ENCODE measurements at places on chromosomes 7 and 10.
A peak's percentile ranks its signal among the peaks of the same experiment; 100 is the strongest.

DNA sequence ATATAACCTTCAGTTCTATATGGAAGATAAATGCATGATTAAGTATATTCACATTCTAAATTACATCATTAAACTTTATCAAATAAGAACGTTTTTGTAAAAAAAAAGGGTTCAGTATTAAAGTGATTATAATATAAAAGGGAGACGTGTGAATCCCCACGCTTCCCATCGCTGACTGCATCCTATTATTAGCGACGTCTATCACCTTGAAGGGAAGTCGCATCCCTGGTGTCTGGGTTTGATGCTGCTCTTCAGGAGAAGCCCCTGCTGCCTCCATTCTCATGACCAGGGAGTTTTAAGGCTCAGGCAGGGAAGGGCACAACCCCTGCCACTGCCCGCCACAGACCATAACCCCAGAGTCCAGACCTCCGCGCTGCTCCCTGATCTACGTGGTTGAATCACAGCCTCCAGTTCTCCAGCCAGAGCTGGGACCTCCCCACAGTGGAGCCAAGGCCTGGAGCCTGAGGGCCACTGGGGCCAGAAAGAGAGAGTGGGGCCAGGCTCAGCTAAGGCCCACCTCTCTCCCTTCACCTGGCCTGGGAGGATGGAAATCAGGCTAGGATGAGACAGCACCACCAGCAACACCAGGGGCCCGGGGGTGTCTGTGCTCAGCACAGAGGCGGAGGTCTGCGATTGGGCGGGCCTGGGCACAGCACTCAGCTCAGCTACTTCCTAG is 130.6 kb downstream of the TCERG1L start:
- no peak for DNase-seq

GRCh38 chr7:36473454-36474282 is 84.0 kb downstream of the ANLN start:
- DNase-seq: peak; percentile 19

- no peak for DNase-seq
These were observed 46.4 kb upstream of the RSBN1L start for GRCh38 chr7:77649716-77650349.

DNA sequence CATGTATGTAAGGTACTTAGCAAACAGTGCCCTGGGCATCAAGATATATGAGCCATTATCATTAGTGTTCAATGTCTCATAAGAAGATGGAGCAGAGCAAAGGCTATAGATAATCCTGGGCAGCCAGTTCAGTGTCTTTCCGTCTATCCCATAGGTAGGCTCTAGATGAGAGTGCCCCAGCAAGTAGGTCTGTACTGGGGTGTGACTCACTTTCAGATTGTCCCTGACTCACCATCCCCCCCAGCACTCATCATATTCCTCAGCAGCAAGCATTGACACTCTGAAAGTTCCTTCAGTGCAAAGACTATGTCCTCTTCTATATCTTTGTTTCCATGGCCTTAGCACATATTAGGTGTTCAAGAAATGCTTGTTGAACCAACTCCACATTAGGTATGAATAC is 20.0 kb upstream of the FAM204A start:
- no peak for DNase-seq

DNA sequence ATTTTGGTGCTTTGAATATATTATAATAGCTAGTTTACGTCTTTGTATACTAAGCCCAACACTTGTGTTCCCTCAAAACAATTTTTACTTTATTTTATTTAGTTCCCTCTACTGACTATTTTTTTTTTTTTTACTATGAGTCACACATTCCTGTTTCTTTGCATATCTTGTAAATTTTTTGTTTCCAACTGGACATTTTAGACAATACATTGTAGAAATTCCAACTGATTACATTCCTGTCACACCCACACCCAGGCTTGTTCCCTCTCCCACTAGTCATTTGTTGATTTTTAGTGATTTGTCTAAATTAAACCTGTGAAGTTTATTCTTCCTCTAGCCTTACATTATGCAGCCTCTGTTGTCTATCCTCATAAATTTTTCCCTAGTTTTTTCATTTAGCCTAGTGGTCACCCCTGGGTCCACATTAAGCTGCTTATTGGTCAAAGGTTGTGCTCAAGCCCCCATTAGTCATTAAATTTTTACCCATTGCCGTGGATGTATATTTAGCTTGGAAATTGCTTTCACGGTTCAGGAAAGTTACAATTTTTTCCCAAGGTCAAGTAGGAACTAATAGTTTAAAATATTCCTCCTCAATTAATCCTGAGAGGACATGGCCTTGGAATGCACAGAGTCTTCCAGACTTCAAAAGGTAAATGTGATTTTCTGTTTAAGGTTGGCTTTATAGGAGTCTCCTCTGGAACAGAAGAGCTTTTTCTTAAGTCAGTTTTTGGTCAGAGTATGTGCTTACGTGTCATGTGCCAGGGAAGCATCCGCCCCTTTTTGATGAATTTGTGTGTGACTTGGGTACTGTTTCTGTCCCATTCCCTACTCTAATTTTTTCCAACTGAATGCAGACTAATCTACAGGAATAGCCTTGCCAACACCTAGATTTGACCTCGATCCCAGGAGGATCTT is 207.6 kb upstream of the TMEM72 start:
- no peak for DNase-seq

DNA sequence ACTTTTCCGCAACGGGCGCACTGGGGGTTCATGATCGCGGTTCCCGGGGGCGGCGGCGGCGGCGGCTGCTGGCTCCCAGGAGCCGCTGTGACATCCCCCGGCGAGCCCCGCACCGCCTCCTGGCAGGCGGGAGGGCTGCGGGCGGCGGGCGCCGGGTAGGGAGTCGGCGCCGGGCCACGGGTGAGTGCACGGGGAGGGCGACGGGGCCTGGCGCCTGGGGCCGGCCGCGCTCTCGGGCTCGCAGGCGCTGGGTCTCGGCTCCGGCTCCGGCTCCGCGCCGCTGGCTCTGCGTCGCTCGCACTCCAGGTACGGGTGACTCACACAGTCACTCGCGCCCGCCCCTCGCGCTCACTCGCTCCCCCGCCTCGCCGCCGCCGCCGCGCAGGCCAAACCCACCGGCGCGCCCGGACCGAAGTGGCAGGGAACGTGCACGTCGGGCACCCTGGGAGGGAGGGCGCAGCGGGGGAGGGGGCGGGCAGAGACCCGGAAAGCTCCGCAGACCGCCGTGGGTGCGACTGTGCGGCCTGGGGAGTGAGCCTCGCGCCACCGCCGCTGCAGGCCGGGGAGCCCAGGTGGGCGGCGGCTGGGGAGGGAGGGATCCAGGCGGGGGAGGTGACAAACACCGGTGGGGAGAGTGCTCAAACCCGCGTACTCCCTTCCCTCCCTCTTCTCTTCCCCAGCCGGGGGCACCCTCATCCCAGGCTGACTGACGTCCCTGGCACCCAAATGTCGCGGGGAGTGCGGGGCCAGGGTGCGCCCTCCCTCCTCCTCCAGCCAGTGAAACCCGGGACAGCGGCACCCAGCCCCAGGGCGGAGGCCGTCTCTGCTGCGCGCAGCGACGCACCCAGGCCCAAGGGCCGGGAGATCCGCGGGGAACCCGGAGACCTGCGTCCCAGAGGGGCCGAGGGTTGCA is 276.9 kb upstream of the NEBL start:
- no peak for DNase-seq

DNA sequence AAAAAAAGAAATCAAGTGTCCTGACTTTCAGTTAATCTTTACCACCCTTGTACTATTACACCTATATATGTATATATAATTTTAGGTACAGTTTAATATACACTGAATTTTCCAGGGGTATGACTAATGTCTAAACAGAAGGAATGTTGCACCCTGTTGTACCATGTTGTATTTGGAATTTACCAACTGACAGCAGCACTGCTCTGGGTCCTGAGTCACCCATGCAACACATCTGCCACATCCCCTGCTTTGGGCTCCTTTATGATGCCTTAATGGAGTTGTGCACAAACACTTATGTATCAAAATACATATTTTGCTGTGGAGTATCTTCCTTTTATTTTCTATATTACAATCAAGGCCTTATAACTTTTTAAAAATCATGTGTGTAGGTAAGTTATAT is 21.2 kb downstream of the YAE1 start:
- DNase-seq: no peak

DNA sequence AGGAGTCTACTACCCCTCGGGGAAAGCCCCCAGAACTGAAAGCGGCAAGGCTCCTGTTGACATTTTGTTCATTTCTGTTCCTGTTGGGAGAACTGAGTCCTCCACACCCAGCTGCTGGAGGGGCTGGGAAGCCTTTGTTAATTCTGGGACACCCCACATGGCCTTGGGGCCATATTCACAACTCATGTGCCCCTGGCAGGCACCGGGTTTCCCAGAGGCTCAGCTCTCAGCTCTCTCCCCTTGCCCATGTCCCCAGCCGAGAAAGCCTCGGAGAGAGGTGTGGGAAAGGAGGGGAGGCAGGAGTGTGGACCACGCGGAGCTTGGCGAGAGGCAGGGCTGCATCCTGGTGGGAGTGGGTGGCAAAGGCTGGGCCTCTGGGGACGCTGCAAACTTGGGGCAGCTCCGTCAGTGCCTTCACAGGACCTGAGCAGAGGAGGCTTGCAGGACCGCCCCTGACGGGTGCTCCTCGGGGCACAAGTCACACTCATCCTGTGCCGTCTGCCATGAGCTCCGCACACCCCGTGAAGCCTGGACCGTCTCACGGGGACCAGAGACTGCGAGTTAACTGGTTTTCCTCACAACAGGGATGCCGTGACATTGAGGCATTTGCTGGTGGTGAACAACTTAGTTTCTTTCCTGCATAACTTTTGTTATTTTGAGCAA is 140.9 kb downstream of the DNAJB6 start:
- no peak for DNase-seq

GRCh38 chr7:123660514-123661354 is 5.1 kb downstream of the LMOD2 start:
- DNase-seq: no peak

DNA sequence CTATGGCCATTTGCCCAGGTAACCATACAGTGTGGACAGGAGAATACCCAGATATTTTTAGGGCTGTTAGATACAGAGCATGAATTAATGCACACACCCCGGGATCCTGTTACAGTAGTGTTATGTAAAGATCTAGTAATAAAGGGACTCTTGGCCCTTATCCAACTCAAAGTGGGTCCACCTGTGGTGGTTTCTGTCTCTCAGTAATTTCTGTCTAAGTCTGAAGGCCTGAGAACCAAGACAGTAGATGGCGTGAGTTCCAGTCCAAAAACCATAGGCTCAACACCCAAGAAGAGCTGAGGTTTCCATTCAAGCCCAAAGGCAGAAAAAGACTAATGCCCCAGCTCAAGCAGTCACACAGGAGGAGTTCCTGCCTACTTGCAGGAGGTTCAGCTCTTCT is 277.7 kb downstream of the ZEB1 start:
- DNase-seq: no peak

- no peak for DNase-seq
These were observed 274.0 kb downstream of the FRMD4A start for GRCh38 chr10:14056610-14057332.

GRCh38 chr7:66247380-66248078 is 42.4 kb downstream of the TPST1 start:
- no peak for DNase-seq

DNA sequence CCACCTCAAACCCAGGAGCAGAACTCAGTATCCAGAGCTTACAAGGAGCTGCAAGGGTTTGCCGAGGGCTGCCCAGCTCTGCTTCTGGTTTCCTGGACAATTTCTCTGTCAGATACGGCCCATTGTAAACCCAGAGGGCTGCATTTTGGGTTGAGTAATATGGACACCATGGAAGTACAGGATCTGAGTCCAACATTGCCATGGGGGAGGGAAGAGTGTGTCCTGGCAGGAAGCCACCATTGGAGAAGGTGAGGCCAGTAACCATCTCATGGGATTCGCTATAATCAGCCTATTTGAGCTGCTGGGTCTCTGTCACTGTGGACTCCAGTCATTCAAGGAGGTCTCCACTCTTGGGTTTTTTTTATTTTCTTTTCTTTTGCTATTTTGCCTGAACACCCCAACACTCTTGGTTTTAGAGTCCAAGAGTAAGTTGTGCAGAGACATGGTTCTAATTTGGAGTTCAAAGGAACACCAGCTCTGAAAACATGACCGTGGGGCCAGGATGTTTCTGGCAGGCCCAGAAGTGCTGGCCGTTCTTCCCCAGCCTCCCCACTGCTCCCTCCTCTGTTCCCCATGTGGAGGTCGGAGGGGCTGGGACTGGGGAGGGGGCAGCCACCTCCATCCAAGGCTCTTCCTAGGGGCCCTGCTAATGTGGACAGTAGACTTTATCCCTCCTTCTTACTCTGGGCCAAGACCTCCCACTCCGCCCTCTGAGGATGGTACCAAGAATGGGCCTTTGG is 46.2 kb downstream of the CHST3 start:
- no peak for DNase-seq

DNA sequence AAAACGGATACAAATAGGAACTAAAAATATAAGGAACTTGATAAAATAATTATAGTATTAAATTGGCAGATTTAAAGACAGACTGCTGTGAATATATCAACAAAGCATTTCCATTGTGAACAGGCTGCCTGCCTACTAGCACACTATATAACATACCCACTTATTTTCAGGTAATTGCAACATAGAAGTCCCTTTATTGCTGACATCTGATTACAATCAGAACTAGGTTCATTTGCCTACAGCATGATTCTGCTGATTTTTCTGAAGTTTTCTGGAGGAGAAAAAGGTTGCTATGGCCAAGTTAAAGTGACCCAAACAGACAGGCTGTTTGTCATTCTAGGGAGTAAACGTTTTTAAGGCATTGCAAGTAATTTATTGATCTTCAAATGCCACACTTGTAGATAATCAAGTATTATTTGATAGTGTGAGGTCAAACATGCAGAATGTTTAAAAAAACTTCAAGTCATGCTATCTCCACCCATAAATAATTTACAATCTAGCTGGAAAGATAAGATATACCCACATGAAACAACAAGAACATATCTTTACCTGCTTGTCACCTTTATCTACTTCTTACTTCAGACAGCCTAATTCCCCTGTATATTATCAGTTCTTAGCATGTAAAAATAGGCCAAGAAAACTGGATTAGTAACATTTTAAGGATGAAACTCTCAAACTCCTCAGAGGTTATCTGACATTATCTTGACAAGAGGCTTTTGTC is 40.5 kb downstream of the MTPN start:
- DNase-seq: no peak

- DNase-seq: no peak
These were observed 84.8 kb upstream of the LRGUK start for GRCh38 chr7:134042307-134042706.

DNA sequence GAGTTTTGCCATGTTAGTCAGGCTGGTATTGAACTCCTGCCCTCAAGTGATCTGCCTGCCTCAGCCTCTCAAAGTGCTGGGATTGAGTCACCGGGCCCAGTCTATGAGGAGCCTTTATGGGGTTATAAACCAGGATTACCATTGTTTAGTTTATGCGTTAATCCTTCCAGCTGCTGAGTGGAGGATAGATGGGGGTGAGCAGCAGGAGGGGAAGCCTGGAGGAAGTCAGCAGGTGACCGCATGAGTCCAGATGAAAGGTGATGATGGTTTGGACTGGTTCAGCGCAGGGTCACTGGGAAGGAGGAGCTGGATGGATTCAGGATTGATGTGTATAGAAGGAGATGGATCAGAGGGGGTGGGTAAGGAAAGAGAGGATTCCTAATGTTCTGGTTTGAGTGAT is 197.1 kb downstream of the ADAM12 start:
- DNase-seq: no peak

DNA sequence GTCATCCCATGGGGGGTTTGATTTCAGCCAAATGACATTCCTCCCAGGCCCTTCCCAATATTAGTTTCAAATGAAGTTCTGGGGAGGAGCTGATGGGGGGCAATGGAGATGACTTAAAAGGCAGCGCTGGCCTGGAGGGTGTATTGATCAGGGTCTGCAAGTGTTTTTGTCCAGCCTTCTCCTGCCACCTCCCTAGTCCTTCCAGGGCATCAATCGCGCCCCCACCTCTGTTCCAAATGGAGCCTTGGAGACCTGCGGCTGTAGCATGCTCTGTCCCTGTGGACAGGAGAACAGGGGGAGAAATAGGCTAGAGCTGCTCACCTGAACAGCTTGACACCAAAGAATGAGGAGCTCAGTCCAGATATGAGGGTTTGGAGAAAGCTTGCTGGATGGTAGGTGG is 386.8 kb upstream of the PODXL start:
- no peak for DNase-seq
